ENCODE measurements at places on chromosomes 6 and 20. TPM values are rescaled to one million over a fixed set of nuclear protein-coding genes. Genes with fewer than 3 reads are reported as not detected.

F13A1 gene
- not detected for total RNA-seq

TTK gene
- 33.0 TPM for total RNA-seq

- no peak for DNase-seq
Observed at GRCh38 chr6:137571854-137572253, 77.7 kb upstream of the OLIG3 start.

DNA sequence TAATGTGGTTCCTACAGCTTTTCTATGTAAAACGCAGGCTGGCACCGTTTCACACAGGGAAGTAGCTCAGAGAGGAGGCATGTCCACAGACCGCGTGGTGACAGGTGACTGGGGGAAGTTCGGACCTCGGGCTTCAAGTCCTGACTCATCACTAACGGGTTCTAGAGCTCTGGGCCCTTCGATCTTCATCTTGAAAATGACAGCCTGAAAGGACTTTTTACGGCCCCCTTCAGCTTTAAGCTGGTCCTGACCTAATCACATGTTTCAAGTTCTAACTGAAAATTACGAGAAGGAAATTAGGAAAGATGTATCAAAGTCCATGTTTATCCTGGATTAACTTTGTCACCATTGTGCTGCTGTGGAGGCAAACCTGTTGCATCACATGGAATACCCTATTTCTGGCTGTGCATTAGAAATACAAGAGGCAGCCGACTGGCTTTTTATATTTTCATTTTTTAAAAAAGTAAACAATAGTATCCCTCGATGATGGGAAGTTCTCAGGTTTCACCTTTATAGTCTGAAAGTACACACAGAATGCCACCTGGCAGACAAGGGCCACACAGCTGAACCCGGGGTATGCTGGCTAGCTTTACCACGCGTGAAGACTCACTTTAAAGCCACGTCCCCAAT is 2.0 kb downstream of the MAN1A1 start:
- no peak for DNase-seq

- DNase-seq, result no peak
Observed at GRCh38 chr6:29510746-29511300, 23.1 kb upstream of the MAS1L start.

- no peak for DNase-seq
Observed at GRCh38 chr20:46215913-46216707, 92.2 kb downstream of the CDH22 start.

GRCh38 chr6:163188746-163189145 is 225.8 kb upstream of the QKI start:
- DNase-seq, result no peak

GRCh38 chr6:3282476-3283236 is 23.9 kb downstream of the PSMG4 start:
- DNase-seq, result no peak

DNA sequence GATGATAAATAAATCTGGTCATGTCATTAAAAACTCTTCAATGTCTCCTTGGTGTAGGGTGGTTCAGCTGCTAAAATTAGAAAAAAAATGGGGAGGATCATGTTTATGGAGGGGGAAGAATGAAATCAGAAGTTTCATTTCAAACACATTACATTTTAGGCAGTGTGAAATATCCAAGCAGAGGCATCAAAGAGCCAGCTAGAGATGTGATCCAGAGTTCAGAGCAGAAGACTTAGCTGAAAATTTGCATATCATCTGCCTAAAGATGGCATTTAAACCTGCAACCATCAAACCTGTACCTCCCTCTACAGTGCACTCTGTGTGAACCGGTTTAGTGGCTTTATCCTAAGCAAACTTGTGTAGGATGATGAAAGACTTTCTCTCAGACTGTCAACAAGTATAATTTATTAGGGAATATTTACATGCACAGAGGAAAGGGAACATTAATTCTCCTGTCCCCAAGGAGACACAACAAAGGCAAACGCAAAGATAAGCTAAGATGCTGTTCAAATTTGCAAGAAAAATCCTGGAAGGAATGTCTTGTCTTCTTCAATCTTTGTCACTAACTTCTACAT is 84.8 kb upstream of the PLEKHG1 start:
- DNase-seq, result no peak

DNA sequence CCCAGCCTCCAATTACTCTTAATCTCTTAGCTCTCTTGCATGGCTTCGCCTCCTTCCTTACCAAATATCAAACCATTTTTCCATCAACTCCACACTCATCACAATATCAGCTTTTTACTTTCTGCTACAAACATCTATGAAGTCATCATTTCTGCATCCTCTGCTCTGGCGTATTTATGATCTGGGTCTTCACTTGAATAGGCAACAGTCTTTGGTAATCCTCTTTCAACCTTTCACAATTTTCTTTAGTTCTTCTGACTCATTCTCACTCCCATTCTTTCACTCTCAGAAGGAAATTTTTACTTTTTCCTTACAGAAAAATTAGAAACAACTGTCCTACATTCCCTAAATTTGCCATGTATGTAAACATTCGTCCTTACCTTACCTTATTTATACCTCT is 522.4 kb downstream of the HDGFL1 start:
- no peak for DNase-seq

DNA sequence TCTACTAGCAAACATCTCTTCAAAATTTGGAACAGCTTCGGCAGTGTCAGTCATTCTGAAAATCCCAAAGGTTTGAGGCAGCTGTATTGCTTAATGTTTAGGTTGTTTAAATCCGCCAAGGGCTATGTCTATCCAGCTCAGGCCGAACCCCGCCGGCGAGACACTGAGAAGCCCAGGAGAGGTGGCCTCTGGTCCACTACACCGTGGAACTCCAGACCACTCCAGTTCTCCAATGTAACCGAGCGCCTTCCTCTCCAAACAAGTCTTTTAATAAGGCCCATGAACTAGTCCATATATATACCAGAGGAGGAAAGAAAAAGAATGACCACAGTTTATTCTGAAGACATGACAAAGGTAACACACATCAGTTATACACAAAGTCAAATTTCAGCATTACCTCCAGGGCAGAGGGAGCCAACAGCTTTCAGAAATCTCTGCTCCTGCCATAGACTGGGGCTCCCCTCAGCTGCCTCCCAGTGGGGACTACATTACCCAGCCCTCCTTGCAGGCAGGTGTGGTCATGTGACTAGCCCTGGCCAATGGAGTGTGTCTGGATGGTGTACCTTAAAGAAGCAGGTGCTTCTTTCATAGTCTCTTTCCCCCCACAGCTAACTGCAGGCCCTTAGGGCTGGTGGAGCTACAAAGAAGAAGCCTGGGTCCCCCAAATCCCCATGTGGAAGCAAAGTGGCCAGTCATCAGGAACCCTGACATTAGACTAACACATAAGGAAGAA is at the start of gene RAMACL:
RAMACL (minus strand) TSS at position 255 of the 733 bp plus-strand sequence; CDS start at position 54, 201 bp downstream.
- DNase-seq, result no peak

DNA sequence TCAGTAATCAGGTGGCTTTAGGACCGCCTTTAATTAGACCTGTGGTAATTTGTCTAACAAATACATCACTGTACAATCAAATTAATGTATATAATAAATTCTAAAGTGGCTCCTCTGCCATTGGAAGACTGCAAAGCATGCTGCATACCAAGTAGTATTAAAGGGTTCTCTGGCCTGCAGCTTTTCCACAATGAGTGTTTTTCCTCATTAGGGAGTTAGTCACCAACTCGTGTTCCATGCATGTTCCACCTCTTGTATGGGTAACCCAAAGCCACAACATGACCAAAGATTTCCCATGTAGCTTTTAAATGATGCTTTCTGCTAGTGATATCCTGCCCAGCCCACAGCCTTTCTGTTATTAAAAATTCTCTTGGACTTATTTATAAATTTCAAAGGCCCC is 218.7 kb downstream of the FUT9 start:
- no peak for DNase-seq

DNA sequence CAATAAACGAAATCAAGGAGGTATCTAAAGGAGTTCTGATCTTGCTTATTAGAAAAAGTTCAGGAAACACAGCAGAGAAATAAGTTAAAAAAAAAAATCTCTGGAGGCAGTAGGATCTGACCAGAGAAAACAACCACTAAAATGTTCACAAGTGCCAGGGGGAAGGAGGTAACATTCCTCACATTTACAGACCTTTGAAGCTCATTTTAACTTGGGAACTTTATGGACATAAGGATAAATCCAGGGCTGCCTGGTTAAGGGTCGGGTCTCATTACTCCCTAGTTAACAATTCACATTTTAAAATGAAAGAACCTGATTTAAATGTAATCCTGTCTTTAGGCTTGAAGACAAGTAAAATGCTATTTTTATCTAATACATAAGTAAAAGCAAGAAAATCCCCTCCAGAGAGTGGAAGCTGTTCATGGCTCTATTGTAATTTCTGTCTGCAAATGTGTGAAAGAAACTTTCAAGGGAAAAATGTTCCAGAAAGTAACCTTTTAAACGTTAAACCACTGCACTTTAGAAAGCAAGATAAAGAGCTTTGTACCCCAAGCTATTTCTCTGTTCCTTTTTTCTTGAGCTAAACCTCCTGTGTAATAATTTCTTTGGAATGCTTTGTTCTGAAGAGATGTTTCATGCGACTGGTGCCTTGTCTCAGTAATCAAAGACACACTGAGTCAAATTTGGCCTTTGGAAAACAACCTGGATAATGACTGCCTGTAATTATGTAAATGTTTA is 38.2 kb downstream of the MYLIP start:
- no peak for DNase-seq

DNA sequence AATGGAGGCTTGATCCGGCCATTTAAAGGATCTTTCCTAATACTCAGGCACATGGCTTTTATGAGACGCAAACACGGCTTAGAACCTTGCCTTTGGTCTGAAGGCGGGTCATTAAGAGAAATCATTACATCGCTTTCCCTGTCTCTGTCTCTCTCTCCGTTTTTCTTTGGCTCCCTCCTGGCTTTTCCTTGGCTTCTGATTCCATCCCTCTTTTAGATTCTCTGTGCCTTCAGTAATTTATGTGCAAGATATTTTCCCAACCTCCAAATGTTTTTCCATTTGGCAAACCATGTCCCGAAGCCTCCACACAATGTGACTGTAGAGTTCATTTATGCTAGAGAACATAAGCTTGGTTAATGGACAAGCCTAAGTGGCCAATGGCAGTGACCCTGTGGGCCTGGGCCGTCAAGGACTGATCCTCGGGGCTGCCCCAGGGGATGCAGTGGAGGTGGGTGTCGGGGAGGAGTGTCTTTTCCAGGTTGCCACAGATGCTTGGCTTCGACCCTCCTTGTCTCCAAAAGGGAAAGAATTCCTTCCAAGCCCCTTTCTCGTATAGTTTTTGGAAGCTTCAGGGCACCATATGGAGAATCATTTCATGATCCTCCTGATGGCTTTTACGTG is 157.0 kb downstream of the SCML4 start:
- DNase-seq, result no peak

- DNase-seq, result peak; percentile 49
Observed at GRCh38 chr6:153092082-153093013, 38.7 kb downstream of the RGS17 start.

GRCh38 chr6:40500227-40500626 is 86.9 kb downstream of the LRFN2 start:
- no peak for DNase-seq

Measured in pulmonary artery endothelial cell (primary cell).